A549 (cell line): ENCODE measurements at places on chromosomes 16 and 17.

DNA sequence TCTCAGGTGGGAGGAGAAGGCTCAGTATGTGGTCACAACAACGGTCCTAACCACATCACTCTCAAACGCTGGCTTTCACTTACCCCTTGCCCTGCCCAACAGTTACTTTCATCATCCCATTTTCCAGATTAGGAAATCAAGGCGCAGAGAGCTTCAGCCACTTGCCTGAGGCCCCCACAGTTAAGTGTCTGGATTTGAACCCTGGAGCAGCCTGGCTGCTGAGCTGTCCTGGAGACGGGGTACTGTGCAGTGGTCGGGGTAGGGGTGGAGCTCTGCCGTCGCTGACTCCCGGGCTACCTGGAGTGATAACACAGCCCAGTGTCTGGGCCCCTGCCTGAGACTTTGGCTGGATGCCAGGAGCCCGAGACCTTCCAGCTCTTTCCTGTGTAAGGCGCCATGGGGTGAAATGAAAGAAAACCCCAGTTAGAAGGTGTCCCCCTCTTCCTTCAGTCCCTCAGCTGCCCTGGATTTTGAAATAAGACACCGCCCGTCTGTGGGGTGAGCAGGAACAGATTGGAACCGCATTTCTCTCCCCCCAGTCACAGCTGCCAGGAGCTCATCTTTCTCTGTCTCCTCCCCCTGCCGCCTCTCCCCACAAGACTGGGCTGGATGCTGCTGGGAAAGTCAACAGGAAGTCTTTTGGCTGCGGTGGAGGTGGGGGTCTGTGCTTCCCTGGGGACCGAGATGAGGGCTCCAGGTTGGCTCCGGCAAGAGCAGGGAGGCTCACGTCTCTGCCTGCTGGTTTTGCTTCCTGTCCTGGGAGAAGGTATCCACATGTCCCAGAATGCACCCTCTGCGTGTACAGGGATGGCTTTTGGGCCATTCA, 280.2 kb downstream of the SEC14L1 start:
- peak; percentile 70 for DNase-seq

DNA sequence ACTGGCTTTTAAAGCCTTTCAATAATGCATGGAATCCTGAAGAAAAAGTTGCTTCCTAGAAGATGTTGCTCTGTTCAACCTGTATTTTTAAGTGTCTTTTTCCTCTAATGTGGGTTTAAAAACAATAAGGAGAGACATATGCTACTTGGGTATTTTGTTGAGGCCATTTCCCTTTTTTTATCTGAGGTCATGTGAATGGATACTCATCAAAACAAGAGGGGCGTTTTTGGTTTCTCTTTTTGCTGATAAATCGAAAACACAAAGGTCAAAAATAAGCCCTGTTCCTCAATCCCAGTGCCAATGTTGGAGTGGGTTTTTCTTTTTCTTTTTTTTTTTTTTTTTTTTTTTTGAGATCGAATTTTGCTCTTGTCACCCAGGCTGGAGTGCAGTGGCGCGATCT, 468.0 kb upstream of the RBFOX1 start:
- no peak for DNase-seq

DNA sequence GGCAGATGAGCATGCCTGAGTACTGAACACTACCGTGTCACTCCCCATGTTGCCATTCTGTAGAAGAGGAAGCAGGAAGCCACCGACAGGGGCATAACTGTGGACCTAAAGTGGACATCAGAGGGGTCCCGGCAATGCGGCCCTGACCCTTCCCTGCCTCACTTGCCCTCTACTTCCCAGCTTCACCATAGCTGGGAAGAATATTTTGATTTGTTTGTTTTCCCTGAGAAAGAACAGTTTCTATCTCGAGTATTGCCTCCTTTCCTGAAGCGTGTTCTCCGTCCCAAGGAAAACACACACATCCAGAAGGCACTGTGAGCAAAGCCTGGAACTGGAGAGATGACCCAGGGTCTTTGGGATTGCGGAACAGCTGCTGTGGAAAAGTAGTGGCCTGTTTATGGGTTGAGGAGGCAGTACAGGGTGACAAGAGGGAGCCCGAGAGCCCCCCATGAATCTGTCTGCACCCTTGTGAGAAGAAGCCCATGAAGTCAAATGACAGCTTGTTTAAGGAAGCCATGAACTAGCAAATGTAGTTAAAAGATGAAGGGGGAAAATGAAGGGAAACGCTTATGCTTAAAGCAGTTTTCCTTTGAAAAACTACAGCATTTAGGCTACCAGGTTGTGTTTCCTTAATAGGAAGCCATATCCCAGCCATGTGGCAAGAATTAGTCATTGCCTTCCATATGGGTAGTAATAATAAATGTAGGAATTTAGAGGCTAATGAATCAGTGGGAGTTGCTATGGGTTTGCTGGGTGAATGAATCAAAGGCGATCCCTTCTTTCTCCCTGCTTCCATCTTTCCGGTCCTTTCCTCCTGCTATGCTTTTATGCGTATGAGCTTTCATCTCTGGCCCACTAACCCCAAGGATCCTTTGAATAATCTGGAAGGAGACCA, 90.0 kb upstream of the TBX2 start:
- no peak for DNase-seq

DNA sequence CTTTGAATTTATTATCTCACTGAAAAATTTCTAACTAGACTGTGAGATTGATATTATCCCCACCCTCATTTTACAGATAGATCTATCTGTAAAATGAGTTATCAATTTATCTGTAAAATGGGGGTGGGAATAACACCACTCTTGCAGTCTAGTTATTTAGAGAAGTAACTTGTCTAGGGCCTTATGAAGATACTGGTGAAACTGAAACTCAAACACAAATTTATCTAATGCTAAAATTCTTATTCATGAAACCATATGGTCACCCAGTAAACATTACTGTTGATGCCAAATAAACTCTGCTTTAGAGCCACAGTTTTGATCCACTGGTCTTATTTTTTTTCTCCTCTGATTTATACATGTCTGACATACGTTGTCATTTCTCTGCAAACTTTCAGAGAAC, 52.1 kb upstream of the SMIM36 start:
- no peak for DNase-seq

DNA sequence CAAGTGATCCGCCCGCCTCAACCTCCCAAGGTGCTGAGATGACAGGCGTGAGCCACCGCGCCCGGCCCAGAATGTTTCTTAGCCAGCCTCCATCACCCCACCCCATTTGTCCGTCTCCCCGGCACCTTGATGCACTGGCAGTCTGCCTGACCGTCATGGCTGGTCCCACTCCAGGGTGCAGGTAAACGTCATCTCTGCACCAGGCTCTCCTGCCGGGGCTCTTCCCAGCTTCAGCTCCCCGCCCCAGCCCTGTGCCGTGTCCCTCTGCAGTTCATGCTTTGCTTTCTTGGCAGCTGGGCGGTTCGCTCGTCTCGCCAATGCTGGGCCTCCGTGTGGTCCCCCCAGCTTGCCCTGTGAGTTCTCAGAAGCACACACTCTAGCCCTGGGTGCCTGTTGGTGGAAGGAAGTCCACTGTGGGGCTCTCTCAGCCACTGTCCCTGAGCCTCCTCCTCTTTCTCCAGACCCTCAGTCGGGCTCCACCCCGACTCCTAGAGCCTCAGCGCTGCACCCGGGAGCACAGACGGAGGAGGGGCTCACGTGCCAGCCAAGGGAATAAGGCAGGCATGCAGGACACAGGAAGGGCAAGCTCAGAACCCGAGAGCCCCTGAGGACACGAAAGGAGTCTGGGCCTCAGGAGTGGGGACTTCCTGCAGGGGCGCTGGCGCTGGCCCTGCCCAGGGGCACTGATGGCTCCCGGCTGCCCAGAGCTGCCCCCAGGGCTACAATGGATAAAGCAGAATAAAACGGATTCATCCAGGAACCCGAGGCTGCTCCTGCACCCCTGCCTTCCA, 12.0 kb downstream of the HS3ST6 start:
- DNase-seq, result no peak

DNA sequence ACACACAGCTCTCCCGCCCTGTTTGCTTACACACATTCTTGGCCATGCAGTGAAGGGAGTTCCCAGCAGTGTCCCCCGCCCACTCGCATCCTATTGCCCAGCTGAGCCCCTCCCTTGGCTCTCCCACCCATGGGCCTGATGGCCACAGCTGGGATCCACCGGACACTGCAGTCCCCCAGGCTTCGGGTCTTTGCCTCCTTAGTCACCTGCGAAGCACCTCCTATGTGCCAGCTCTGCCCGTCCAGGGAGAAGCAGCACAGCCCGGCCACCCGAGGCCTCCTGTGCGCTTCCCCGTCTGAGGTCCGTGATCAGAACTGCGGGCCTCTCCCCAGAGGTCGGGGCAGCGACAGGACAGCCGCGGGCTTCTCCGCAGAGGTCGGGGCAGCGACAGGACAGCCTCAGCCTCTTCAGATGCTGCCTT, 136.9 kb downstream of the BANP start:
- DNase-seq, result no peak
